ENCODE measurements at places on chromosomes 11 and 22.
A peak's percentile ranks its signal among the peaks of the same experiment; 100 is the strongest.

DNA sequence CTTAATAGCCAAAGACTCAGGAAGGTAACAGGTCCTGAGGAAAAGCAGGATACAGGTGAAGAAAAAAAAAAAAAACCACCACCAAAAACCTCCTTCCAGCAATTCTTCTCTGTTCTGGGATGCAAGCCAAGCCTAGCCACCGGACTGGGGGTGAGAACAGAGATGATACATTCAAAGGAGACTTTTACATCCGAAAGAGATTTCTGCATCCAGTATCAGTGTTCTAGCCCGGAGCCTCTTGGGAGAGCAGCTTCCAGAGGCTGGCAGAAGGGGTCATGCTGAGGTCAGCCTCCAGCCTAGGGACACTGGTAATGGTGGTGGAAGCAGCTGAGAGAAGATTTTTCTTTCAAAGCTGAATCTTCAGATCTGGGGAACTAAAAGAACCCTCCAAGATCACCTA is 76.2 kb downstream of the KCNC1 start:
- DNase-seq: peak; percentile 73

- DNase-seq: no peak
Observed at GRCh38 chr11:26254378-26254777, 77.6 kb upstream of the ANO3 start.

GRCh38 chr11:61416941-61417340 is 12.8 kb downstream of the CPSF7 start:
- no peak for DNase-seq

DNA sequence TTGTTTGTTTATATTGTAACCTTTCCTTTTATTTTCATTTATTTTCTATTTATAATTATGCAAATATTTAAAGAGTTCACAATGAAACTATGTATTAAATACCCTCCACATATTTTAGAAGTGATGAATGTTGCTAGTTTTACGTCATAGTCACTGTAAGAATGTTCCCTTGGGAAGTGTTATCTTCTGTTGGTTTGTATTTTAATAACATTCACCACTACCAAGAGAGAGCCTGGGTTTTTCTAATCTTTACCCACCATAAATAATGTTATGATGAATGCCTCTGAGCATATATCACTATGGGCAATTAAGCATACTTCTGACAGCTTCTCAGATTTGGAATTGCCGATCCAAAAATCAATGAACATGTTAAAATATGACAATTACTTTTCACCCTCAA is 80.7 kb downstream of the GGT1 start:
- DNase-seq: no peak

- DNase-seq: no peak
Observed at GRCh38 chr22:23574371-23574811, 5.7 kb downstream of the IGLL1 start.

- DNase-seq: peak; percentile 61
Observed at GRCh38 chr11:132311703-132312102, 941.3 kb downstream of the NTM start.

DNA sequence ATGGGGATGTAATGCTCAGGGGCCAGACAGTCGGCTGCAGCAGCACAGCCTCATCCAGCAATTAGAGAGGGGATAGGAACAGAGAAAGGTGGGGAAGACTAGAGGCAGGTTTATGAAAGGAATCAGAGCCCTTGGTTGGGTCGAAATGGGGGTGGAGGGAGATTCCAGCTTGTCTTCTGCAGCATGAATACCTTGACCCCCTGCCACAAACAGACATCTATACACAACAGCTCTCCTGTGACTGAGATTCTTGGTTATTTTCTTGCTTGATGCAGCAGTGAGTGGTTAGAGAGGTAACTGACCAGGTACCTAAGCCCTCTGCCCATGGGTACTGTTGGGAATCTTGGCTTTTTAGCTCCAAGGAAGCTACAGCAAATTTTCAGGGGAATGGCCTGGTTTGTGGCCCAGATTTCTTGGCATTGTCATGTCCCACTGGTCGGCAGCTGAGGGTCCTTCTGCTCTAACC is at the start of gene TRIM49D1:
Gene TRIM49D1 (minus strand): TSS at position 51 of the 466 bp plus-strand sequence. CDS start 4,535 bp downstream, outside the sequence.
- DNase-seq: peak; percentile 0

DNA sequence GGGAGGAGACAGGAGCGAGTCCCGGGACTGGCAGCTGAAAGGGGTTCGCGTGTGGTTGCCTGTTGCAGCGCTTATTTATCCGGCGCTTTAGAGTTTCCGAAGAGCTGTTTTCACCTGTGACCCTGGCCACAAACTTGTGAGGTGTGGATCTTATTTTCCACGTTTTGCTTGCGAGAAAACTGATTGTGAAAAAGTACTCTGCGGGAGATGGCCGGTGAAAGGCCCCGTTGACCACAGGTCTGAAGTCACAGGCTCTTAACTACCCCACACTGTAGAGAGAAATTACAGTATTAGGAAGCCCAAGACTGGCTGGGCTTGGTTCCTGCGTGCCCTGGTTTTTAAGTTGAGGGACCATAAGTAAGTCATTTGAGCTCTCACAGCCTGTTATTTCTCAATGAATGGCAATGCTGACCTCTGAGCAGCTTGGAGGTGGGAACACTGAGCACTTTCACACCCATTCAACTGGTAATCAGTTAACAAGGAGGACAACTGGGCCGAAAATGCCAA is 379 bp upstream of the RAB38 start:
- DNase-seq: no peak

- DNase-seq: no peak
Observed at GRCh38 chr22:49155039-49155769, 672.5 kb downstream of the BRD1 start.

GRCh38 chr11:75714211-75714610 is 3.4 kb upstream of the MOGAT2 start:
- no peak for DNase-seq

- DNase-seq: no peak
Observed at GRCh38 chr11:114912826-114913225, 234.5 kb downstream of the NXPE2 start.

- no peak for DNase-seq
Observed at GRCh38 chr11:48006301-48006992, 26.1 kb downstream of the PTPRJ start.

DNA sequence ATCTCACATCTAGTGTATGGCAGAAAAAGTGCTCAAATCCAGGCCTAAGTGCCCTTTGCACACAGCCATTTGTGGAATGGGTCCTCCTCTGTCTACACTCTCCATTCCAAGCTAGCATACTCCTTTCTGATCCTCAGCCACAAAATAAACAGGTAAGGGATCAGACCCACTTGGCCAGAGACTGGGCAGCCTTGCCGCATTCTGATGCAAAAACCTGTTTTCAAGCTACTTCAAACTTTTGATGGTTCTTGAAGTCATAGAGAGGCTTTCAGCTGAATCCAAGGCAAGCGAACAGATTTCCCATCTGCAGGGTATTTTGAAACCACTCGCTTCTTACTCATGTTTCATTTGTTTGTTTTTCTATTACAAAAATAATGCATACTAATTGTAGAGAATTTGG is 136.6 kb upstream of the NAV2 start:
- DNase-seq: no peak

DNA sequence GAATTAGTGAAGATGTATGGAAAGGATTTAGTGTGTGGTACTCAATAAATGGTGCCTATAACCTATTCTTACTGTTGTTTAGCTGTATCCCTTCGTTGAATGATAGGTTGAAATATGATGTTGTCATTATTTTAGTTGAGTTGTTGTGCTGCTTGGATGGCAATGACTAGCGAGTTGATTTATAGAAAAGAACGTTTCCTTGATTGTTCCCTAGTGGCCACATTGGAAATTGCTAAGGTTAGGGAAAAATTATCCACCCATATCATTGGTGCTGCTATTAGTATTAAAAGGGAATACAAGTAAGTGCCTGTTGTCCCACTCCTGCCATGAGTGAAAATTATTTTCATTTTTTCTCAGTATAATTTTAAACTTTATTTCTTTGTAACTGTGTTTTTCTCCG is 14.5 kb downstream of the EMSY start:
- DNase-seq: no peak

DNA sequence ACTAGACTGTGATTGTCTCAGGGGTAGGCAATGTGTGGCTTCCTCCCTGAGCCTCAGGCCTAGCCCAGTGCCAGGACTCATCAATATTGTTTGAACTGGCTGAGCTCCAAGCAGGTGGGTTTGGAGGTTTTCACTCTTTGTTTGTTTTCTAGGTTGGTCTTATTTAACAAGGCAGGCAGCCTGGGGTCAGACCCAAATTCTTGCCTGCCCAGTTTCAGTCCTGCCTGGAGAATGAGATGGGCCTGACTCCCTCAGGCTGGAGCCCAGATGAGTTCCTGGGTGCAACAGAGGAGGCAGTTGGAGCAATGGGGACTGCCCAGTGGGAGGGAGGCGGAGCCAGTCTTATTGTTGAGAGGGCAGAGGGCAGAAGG is 28.3 kb upstream of the TP53I11 start:
- no peak for DNase-seq

- DNase-seq: peak; percentile 44
Observed at GRCh38 chr11:121451178-121451985, 732 bp upstream of the SORL1 start.

DNA sequence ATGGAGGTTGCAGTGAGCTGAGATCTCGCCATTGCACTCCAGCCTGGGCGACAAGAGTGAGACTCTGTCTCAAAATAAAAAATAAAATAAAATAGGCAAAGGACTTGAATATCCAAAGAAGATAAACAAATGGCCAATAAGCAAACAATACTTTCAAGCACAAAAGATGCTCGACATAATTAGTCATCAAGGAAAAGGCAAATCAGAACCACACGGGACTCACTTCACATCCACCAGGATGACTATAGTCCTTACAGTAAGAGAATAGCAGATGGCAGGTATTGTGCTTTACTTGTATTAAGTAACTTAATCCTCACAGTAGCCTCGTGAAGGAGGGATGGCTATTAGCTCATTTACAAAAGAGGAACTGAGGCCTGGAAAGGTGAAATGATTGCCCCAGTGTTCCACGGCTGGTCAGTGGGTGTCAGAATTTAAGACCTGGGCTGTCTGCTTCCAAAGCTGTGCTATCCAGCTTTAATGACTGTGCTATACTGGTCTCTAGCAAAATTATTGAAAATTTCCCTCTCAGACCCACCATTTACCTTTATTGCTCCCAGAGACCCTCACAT is 40.2 kb upstream of the RBFOX2 start:
- DNase-seq: no peak

GRCh38 chr11:28105869-28106268 is 2.1 kb downstream of the KIF18A start:
- no peak for DNase-seq

GRCh38 chr11:7640816-7641215 is 32.5 kb downstream of the CYB5R2 start:
- no peak for DNase-seq

DNA sequence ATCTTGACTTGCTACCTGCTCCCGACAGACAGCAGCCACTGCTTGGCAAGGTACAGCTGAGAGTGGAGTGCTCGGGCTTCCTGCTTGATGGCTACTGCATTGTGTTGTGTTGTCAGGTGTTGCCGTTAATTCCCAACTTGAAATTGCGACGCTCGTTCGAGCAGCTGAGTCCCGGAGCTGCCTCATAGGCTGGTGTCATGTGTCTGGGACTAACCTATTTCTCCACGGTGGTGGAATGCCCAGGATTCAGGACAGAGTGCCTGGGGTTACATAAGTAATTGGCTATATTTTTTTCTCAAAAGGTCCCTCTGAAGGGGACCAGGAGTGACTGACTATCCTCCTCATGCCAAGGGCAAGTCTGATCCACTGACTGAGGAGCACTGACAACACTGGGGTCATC is 18.5 kb downstream of the COMMD9 start:
- DNase-seq: no peak

GRCh38 chr22:29758068-29758622 is 8.7 kb downstream of the ZMAT5 start:
- DNase-seq: no peak

GRCh38 chr22:19942157-19943081 is 801 bp upstream of the TXNRD2 start:
- peak; percentile 65 for DNase-seq

DNA sequence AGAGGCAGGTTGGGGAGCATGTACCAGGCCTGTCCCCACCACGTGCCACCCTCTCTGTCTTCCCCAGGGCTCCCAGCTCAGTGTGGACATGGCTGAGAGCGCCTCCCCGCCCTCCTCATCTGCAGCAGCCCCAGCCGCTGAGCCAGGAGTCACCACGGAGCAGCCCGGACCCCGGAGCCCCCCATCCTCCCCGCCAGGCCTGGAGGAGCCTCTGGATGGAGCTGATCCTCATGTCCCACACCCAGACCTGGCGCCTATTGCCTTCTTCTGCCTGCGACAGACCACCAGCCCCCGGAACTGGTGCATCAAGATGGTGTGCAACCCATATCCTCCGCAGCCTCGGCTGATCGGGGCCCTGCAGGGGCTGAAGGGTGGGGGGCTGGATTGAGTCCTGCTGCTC is at the start of gene CACNA1I:
Gene CACNA1I (plus strand): TSS at position 89 of the 400 bp plus-strand sequence. CDS start 0 bp downstream, at position 89.
- no peak for DNase-seq

GRCh38 chr11:62856333-62856895 is 17.0 kb upstream of the WDR74 start:
- no peak for DNase-seq

DNA sequence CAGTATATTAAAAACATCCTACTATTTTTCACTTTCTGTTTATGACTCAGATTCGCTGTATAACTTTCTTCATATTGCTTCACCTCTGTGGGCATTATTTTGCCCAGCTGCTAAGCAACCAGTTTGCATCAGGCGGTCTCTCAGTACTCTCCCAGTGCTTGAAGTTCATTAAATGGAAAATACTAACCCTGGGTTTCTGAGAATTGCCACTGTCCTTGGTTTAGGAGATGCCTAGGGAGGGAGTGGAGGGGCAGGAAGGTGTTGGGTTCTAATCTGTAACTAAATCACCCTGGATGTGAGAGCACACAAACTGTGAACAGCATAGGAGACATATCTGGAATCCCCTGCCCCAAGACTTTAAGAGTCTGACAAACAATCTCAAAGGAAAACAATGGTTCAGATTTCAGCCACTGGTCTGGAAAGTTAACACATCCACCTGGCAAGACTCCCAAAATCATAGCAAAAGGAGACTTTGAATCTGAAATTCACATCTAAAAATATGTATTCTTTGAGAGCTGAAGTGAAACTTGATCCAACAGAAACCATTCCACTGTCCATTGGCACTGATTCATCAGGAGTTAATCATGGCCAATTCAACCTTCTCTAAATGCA is 540.0 kb downstream of the SOX6 start:
- no peak for DNase-seq

DNA sequence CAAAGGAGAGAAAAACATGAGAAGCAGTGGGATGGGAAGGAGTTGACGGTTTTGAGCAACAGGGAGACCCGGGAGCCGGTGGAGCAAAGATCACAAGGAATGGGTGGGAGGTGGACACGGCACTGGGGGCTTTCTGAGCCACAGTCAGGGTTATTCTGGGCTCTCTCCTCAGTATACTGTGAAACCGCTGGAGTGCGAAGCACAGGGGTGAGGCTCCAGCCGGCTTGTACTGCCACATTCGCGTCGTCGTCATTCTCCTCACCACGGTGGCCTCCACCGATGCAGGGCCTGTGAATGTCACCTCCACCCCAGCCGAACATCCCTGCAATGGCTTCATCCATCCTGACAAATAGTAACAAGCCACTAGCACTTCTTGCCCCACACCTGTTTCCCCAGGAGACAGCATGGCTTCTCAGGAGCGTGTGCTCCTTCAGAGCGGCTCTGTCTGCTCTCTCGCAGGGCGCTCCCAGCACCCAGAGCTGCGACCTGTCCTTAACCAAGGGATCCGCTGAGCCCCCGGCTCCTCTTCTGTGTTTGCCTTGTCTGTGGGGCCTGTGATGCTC is 1165.3 kb downstream of the TBC1D22A start:
- no peak for DNase-seq

- DNase-seq: no peak
Observed at GRCh38 chr11:17601256-17601671, 54.2 kb downstream of the OTOG start.

- DNase-seq: peak; percentile 95
Observed at GRCh38 chr11:74681686-74682651, 49.3 kb downstream of the CHRDL2 start.
